Left renal cortex interstitium (tissue), 4 donors: ENCODE measurements at places on chromosomes 7 and 10.

GRCh38 chr10:124739119-124739921, 4.9 kb downstream of the FAM53B start:
- no peak for DNase-seq

DNA sequence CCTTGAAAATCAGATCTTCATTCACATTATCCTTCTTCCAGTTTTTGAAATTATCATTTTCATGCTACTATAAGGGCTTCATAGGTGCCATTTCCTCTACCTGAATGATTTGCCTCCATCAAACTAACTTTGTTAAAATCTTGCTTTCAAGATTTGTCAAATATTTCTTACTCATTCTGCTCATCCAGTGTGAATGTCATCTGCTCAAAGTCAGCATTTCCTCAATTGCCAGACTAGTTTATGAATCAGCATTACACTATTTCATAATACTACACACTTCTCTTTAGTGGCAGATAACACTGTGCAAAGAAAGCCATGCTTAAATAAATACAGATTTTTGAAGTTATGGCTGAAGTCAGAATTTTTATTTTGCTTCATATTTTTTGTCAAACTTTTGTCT, 21.3 kb upstream of the LIPF start:
- DNase-seq, result no peak

DNA sequence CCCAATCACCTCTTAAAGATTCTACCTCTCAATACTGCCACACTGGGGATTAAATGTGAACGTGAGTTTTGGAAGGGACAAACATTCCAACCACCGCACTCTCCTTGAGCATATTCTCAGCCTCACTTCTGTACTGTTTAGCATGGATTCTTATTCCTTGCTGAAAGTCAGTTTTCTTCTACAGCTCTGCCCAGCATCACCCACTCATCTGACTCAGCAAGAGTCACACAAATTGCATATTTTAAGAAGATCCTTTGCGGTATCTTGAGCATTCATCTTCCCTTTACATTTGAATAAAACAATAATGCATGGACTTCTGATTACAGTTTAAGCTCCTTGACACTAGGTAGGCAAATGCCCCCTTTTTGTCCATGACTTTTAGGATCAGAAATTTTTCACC, 251.6 kb upstream of the MKLN1 start:
- no peak for DNase-seq

DNA sequence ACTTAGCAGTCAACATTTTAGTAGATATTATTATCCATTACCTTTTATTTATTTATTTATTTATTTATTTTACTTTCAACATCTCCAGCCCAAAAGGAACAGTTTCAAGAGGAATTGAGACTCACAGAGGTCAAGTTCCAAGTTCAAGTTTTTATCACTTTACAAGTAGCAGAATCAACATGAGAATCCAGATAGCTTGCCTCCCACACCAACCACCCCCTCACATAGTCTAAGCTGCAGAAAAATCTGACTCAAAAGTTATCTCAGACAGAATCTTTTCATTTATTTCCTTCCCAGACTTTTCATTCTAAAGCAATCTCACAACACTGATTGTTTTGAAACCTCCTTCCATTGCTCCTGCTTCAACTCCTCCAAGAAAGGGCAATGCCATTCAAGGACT, 129.6 kb downstream of the GRM3 start:
- no peak for DNase-seq

GRCh38 chr10:93435621-93436397, 46.3 kb downstream of the MYOF start:
- DNase-seq, result no peak

DNA sequence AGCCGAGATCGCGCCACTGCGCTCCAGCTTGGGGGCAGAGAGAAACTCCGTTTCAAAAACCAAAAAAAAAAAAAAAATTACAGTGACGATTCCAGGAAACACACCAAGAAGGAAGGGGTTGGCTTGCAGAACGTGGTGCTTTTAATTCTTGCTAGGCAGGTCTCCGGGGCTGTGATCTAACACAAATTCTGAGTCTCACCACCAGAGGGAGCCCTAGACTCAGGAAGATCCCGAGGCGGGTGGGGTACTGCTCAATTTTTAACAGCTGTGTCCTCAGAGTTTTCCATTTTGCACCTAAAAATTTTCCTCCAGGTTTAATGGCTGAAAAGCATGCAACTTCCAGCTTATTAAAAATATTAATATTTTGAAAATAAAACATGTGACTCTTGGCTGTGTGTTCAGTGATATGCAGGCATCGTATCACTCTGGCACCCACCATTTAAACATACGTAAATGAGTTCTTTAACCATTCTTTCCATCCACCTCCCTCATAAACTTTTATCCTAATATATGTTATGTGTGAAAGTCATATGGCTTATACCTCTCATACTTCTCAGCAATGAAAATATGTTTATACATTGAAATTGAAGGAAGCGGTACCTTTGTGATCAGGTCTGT, 26.5 kb upstream of the NUB1 start:
- DNase-seq, result peak; percentile 48

DNA sequence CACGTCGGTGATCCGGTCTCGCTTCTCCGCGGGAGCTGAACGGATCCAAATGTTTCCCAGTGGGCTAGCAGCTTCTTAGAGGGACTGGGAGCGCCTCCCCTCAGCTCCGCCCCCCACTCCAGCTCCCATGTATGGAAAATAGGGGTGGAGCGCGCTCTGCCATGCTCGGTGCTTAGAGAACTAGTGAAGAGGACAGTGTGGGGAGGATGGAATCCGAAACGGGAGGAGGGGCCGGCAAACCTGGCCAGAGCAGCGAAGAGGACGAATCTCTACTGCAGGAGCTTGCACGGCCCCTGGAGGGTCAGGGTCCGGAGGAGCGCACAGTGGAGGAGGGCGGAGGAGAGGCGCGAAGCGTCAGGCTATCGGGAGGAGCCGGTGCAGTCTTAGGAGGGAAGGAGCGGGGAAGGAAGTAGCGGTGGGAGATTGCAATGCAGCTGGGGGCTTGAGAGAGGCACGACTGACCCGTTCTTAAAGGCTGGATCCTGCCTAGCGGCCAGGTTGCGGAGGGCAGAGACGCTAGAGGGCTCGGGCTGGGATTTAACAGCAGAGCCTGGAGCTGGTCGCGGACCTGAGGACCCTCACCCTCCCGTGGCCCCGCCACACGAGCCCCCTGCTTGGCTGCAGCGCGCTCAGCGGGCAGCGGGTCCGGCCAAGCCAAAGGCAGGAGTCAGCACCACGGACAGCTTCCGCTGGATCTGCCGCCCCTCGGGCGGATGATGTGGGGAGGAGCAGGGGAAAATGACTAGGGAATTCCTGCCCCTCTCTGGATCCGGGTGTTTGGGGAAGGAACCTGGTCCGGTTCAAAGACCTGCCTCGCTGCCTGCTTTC, at the start of gene PRLHR:
TSS of gene PRLHR (minus strand) at position 51 of the 828 bp plus-strand sequence. CDS start 404 bp downstream, outside the sequence.
- DNase-seq, result peak; percentile 36

- DNase-seq, result no peak
Observed at GRCh38 chr7:114931656-114932011, 9.7 kb downstream of the MDFIC start.
